CD4-positive, alpha-beta memory T cell (primary cell): ENCODE measurements at places on chromosomes 2 and 18.

DNA sequence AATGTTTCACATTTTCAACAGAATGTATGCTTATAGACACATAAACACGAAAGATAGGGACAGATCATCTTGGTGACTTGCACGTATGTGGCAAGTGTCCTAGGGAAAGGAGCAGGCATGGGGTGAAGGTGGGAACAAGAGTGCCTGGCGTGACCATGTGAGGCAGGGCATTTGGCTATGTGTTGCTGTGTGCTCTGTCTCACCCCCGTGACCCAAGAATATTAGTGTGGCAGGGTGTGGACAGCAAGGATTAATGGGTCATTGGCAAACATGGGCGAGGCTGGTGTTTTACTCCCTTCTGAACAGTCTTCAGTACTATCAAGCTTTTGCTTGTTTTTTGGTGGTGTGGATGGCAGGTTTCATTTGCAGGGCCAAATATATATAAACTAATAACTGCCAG is 1.3 kb upstream of the VWA3B start:
- no peak overlapping the region for H3K4me3 ChIP-seq
- H3K36me3 ChIP-seq = no peaks in the 10 kb centered on the region
- H3K27me3 ChIP-seq = peaks cover 13% of the 10 kb centered on the region

DNA sequence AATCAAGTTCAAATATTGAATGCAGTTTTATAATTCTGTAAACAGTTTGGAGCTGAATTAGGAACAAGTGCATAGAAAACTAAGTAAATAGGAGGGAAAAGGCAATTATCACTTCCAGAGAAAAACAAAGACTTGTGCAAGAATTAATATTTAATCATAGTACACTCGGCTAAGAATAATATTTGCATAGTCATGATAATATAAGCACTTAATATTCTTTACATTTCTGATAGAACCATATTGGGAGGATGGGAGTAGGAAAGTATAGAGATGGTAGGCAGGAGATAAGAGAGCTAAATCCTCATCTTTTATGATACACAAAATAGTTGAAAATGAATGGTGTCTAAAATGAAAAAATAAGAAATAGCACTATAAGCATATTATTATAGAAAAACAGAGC is 27.4 kb upstream of the TNFAIP6 start:
- H3K4me3 ChIP-seq = no peak overlapping the region
- H3K27ac ChIP-seq = no peak overlapping the region
- no peaks in the 10 kb centered on the region for H3K27me3 ChIP-seq
- H3K4me1 ChIP-seq = no peaks in the 10 kb centered on the region

- H3K27me3 ChIP-seq = no peaks in the 10 kb centered on the region
- no peak overlapping the region for H3K4me3 ChIP-seq
- no peak for DNase-seq
- no peaks in the 10 kb centered on the region for H3K4me1 ChIP-seq
- no peaks in the 10 kb centered on the region for H3K36me3 ChIP-seq
These were observed 464.1 kb downstream of the TNS1 start for GRCh38 chr2:217538719-217539118.

DNA sequence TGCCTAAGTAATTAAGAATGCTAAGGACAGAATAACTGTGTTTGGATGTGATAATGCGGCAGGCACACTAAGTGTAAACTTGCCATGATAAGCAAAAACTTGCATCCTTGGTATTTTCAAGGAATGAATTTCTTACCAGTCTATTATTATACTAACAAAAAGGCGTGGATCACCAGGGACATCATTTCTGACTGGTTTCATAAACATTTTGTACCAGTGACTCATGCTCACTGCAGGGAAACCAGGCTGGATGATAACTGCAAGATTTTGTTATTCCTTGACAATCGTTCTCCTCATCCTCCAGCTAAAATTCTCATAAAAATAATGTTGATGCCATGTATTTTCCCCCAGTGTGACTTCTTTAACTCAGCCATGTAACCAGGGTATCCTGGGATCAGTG is 289.5 kb downstream of the CDCA7 start:
- DNase-seq = no peak
- H3K27me3 ChIP-seq = no peaks in the 10 kb centered on the region
- H3K36me3 ChIP-seq = no peaks in the 10 kb centered on the region
- no peak overlapping the region for H3K27ac ChIP-seq

DNA sequence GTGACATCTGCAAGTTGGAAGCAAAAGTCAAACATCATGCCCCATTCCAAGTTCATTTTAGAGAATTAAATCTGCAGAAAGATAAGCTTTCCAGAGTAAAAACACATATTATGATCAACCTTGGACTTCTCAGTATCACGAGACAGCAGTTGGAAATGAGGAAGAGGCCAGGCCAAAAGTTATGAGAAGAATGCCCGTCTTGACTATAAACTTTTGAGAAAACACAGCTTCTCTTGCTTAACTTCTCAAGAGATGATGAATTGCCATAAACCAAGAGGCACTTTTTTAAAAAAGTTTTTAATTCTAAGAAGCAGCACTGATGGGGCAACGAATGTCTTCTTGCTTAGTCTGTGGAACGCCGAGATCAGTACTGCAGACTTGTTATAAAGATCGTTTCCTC is 52.6 kb upstream of the NFU1 start:
- DNase-seq = no peak
- no peak overlapping the region for H3K27ac ChIP-seq
- peaks cover 15% of the 10 kb centered on the region for H3K4me1 ChIP-seq
- H3K27me3 ChIP-seq = no peaks in the 10 kb centered on the region
- peaks cover 30% of the 10 kb centered on the region for H3K36me3 ChIP-seq

DNA sequence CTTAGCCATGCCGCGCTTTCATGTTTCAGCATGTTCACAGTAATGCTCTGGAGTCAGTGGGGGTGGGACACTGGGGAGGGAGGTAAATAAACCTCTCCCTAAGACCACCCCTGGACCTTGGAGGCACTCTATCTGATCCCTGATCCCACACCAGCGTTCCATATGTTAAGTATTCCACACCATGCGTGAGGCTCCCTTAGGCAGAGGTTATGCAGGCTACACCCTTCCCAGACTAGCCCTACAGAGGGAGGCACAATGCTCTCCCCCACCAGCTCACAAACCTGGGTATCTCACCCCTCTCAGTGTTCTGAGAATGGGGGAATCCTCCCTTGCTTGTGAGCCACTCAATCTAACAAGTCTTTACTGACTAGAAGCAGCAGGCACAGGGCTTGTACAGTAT is 1610.4 kb upstream of the ZEB2 start:
- H3K4me1 ChIP-seq = no peaks in the 10 kb centered on the region
- DNase-seq = no peak
- no peaks in the 10 kb centered on the region for H3K27me3 ChIP-seq
- no peak overlapping the region for H3K27ac ChIP-seq
- H3K36me3 ChIP-seq = no peaks in the 10 kb centered on the region

- no peak overlapping the region for H3K27ac ChIP-seq
- DNase-seq = no peak
- H3K4me3 ChIP-seq = no peak overlapping the region
- H3K36me3 ChIP-seq = no peaks in the 10 kb centered on the region
These were observed 6.8 kb downstream of the CCBE1 start for GRCh38 chr18:59690186-59690982.

- H3K4me1 ChIP-seq = no peaks in the 10 kb centered on the region
- no peak for DNase-seq
- no peaks in the 10 kb centered on the region for H3K36me3 ChIP-seq
- no peaks in the 10 kb centered on the region for H3K27me3 ChIP-seq
These were observed 192.2 kb upstream of the HS6ST1 start for GRCh38 chr2:128510701-128511397.

DNA sequence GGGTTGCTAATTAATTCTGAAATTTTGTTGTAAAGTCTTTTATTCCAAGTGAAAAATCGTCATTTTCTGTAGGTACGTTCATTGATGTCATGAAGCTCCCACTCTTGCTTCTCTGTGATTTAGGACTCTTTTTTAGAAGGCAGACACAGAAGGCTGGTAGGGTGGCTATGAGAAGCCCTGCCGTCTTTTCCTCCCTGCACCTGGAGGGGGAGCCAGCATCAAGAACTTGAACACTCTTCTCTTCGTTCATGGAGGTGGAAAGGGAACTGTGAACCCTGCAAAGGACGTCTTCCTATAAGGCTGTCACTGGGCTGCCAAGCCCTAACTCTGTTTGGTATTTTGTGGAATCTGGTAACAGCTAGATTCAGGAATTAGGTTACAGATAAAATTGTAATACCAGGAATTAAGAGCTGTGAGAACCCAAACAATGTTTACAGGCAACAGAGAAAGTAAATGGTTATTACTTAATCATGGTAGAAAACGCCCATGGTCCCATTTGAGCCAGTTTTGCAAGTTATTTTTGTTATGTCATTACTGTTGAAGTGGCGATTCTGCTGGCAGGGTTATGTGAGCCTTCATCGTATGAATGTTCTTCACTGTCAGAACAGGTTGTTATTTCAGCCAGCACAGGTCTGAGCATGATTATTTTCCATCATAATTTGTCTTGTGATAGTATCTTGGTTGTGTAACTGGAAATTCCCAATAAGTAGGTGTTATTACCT is 112.2 kb downstream of the OSBPL6 start:
- H3K27ac ChIP-seq = no peak overlapping the region
- no peak for DNase-seq
- no peaks in the 10 kb centered on the region for H3K36me3 ChIP-seq
- no peaks in the 10 kb centered on the region for H3K4me1 ChIP-seq
- no peaks in the 10 kb centered on the region for H3K27me3 ChIP-seq
- no peak overlapping the region for H3K4me3 ChIP-seq

DNA sequence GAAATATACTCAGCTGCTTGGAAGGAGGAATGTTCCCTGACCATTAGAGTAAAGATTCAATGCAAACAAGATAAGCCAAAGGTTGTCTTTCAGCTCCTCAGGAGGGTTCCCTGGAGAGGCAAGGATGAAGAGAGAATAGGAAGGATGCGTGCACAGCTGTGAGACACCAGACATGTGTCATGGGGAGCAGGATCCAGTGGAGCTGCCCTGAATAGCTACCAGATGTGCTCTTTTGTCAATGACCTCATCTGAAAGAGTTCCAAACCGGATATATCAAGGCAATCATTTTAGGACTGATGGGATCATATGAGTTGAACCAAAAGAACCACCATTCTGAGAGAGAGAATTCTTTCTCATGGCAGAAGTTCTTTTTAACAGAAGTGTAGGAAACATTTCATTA is 490.6 kb downstream of the IRS1 start:
- H3K4me1 ChIP-seq = no peaks in the 10 kb centered on the region
- no peak overlapping the region for H3K4me3 ChIP-seq
- H3K27me3 ChIP-seq = no peaks in the 10 kb centered on the region
- no peak for DNase-seq
- H3K27ac ChIP-seq = no peak overlapping the region
- H3K36me3 ChIP-seq = no peaks in the 10 kb centered on the region

DNA sequence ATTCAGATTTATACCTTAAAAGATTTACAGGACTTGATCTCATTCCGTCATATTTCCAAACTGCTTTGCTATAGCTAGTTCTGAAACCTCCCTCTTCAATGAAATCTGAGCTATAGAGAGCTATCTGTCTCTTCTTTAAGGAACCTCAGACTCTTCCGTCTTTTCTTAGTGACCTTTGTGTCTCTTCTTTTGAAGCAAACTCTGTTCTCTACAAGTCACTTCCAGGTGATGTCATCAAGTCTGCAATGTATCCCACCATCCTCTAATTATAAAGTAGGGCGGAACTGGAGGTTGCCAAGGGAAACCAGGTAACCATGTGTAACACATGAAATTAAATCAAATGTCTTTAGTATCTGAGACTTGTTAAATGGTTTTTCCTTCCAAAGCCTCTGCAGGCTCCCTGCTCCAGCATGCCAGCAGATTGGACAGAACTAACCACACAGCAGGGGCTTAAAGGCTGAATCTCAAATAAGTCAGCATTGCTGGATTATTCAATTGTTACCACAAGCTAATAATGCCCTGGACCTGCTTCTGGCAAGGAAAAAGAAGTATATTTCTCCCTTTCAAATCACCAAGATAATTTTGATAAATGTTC is 41.2 kb upstream of the PEX13 start:
- H3K27ac ChIP-seq = no peak overlapping the region
- H3K4me1 ChIP-seq = peaks cover 3% of the 10 kb centered on the region
- H3K4me3 ChIP-seq = no peak overlapping the region
- DNase-seq = no peak
- H3K27me3 ChIP-seq = no peaks in the 10 kb centered on the region
- no peaks in the 10 kb centered on the region for H3K36me3 ChIP-seq

- DNase-seq = peak; percentile 6
- no peak overlapping the region for H3K4me3 ChIP-seq
- no peaks in the 10 kb centered on the region for H3K4me1 ChIP-seq
These were observed 32.5 kb downstream of the MERTK start for GRCh38 chr2:111930875-111931274.

GRCh38 chr2:182867426-182868053 is 1.1 kb upstream of the FRZB start:
- peaks cover 11% of the 10 kb centered on the region for H3K27me3 ChIP-seq
- no peak overlapping the region for H3K4me3 ChIP-seq
- DNase-seq = no peak
- no peaks in the 10 kb centered on the region for H3K36me3 ChIP-seq

DNA sequence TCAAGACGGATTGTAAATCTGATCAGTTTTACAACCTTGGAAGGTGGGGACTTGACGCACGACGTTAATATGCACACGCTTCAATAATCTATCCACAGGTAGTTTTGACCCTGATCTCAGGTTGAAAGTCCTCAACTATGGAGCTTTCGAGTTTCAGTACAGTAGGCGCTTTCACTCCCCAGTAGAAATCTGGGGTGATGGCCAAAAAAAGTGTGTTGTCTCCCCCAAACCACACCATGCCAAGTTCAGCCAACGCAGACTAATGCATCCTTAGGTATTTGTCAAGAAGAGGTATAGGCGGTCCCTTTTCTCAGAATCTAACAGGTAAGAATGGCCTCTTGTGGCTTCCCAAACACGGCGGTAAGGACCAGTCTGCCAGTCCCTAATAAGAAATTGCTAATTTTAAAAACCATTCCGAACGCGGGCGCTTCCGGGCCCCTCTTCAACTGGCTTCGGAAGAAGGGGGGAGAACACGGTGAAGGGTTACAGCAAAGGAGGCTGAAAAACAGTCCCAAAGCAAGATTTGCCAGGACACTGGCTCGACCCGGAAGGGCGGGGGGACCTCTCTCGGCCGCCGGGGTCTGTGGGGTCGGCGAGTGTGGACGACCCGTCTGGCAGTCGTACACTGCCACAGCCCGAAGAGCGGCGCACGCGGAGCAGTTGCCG is 659 bp downstream of the FAM210A start:
- no peak for DNase-seq
- no peaks in the 10 kb centered on the region for H3K36me3 ChIP-seq
- H3K27me3 ChIP-seq = no peaks in the 10 kb centered on the region
- peak overlapping the region; percentile 78 for H3K4me3 ChIP-seq
- peaks cover 46% of the 10 kb centered on the region for H3K4me1 ChIP-seq
- peak overlapping the region; percentile 96 for H3K27ac ChIP-seq

DNA sequence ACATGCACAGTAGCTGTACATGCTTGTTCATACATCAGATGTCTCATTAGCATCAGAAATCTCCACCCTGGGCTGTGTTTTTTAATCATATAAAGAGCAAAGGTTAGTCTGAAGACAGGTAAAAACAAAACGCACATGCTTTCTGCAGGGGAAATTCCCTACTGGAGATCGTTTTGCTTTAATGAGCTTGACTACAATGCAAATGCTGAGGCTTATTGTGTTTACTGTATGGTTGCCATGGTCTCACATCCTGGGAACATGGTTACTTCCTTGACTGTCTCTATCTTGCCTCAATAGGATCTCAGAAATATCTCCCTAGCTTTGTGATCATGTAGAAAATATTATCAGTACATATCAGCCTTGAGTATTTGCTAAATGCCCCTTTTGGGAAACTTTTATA is 336.5 kb upstream of the TFPI start:
- no peak for DNase-seq
- no peaks in the 10 kb centered on the region for H3K36me3 ChIP-seq
- H3K27me3 ChIP-seq = no peaks in the 10 kb centered on the region
- H3K4me3 ChIP-seq = no peak overlapping the region
- no peaks in the 10 kb centered on the region for H3K4me1 ChIP-seq
